AG08396 (cell line): ENCODE measurements at places on chromosomes 2 and 18.
A peak's percentile ranks its signal among the peaks of the same experiment; 100 is the strongest.

GRCh38 chr2:100008956-100009355 is 133.4 kb downstream of the AFF3 start:
- DNase-seq: peak; percentile 20

DNA sequence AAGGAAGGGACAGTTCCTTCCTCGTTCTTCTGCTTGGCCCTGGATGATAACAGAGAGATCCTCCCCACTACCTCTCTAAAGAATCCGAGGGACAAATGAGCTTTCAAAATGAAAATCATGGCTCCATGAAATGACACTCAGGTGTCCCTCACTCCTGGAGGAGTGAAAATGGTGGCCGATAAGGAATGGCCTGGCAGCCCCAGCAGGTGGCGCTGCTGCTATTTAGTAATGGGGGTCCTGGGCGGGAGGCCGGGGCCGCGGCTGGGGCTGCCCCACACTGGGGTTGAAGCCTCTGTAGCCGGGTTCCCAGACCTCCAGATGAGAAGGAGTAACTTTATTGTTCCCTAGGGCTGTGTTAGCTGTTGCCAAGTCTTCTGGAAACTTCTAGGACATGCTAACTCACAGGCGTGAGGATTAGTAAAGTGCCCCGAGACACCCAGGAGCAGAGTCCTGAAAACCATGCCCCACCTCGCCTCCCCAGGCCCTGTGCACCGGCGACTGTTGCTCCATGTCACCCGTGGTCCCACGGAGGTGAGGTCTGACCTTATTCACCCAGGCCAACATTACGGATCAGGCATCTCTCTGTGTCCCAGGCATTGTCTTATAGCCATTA is 138.0 kb downstream of the CTIF start:
- peak; percentile 67 for DNase-seq

GRCh38 chr2:100178085-100178788 is 35.8 kb upstream of the AFF3 start:
- DNase-seq: no peak

- DNase-seq: peak; percentile 29
Observed at GRCh38 chr2:112465382-112465781, 16.6 kb upstream of the TTL start.

DNA sequence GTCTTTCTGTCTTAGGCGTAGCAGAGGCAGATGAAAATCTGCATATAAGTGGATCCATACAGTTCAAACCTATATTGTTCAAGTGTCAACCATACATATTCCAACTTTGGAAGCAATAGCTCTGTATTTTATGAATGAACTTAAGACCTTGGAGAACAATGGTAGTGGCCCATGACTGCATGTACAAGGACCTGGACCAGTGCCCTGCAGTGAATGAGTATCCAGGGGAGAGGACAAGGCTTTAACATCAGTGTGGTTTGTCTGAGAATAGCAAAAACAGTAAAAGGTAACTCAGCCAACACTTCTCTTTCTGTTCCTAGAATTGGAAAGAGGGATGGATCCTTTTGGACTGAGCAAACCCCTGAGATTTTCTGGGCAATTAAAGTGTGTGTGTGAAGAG is 230.8 kb upstream of the LINC00305 start:
- DNase-seq: no peak

- DNase-seq: no peak
Observed at GRCh38 chr2:38498045-38498481, 104.7 kb downstream of the HNRNPLL start.

DNA sequence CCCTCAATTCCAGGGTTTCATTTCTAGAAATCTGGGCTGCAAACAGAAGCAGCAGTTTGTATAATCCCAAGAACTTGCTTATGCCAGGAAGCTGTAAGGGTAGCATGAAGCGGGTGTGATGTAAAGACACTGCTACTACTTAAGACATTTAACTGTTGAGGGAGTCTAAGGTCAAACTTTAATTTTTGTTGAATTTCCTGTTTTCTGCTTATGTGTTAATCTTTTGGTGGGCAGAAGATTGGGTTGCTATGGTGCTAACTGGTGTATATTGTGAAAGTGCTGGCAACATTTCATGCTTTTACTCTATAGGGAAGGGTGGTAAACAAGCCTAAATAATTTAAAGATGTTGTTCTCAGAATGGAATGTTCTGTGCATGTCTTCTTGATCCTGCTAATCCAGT is 2.7 kb downstream of the NCOA1 start:
- no peak for DNase-seq

GRCh38 chr2:21480162-21480561 is 356.4 kb downstream of the TDRD15 start:
- DNase-seq: no peak

DNA sequence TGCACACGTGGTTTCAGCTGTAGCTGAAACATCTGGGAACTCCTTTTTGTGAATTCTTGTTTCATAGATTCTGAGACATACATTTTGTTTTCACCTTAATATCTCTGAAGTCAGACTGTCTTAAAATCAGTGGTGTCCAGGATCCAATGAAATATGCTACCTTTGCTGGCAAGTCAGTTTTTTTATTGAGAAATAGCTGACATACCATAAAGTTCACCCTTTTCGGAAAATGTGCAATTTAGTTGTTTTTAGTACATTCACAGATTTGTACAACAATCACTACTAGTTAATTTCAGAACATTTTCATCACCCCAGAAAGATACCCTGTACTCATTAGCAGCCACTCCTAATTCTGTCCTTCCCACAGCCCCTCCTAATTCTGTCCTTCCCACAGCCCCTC is 243.7 kb downstream of the GLI2 start:
- DNase-seq: no peak

DNA sequence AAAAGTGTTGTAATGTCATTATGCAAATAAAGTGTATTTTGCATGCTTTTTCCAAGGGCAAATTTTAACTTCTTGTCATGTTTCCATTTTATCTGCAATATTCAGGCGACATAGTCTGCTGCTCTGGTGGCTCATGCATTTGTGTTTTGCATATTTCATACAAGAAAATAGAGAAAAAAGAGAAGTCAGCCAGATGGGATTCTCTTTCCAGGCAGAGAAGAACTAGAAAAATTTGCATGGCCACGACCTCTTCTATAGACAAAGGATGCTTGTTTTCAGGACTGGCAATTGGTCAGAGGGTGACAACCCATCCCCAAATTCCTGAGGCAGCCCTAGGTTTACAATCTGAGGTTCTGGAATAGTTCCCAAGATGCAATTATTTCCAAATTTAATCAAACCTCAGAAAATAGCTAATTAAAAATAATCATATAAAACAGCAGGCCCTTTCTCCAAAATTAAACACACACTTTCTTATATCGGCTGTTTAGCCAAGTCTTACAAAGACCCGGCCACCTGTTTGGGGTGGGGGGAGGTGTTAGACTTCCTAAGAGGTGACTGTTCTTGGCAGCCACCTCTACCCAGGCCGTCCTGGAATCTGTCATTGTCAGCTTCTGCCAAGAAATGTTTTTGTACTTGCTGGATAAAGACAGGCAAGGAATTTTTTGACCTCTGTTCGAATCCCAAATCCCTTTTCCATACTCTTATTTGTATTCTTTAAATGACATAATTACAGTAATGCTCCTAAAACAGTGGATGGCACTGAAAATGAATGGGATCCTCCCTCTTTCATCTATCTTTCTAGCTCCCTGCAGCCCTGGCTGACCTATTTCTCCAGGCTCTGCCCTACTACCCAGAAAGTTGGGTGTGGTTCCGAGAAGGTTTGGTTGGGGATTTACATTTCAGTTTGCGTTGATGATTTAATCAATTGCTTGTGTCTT is 20.8 kb upstream of the SOS1 start:
- no peak for DNase-seq

GRCh38 chr2:60980071-60980815 is 37.3 kb upstream of the PEX13 start:
- no peak for DNase-seq

GRCh38 chr18:70907673-70908072 is 618.8 kb downstream of the SOCS6 start:
- DNase-seq: no peak

DNA sequence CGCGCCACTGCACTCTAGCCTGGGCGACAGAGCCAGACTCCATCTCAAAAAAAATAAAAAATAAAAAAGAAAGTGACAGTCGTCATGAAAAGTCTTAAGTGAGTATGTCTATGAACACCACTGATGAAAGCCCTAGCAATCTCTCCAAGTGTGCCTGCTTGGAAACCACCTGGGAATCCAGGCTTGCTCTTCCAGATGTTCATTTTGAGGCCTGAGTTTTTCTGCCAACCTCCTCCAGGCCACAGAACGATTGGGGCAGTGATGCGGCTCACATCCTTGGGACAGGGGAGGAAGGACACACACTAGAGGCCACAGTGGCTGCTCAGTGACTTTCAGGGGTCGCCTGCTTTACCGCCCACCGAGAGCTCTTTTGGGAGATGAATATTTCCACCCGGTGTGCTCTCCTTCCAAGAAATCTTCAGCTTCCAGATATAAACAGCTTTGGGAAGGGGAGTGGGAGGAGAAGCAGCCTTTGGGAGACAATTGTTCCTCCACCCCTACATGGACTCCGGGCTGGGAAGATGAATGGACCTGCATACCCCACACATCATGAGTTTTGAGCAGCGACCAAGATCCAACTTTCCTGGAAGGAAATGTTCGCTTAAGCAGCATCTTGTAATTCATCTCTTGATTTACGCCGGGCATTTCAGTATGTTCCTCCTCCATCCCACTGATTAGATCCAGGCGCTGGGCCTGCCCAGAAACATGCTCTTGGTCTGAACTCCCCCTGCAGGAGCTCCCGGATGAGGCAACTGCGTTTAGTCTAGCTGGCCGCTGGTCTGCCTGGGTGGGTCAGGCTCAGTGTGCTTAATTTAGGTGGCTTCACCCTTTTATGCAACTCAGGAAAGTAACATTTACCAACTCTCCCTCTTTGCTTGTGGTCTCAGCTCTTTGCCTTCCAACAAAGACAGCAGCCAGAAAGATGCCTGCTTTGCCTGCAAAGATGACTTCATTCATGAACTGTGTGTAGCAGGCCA is 6.2 kb upstream of the ARMC9 start:
- DNase-seq: peak; percentile 84

GRCh38 chr2:237575869-237576862 is 9.8 kb downstream of the PRLH start:
- DNase-seq: no peak

- no peak for DNase-seq
Observed at GRCh38 chr18:26804519-26804918, 61.0 kb downstream of the AQP4 start.

DNA sequence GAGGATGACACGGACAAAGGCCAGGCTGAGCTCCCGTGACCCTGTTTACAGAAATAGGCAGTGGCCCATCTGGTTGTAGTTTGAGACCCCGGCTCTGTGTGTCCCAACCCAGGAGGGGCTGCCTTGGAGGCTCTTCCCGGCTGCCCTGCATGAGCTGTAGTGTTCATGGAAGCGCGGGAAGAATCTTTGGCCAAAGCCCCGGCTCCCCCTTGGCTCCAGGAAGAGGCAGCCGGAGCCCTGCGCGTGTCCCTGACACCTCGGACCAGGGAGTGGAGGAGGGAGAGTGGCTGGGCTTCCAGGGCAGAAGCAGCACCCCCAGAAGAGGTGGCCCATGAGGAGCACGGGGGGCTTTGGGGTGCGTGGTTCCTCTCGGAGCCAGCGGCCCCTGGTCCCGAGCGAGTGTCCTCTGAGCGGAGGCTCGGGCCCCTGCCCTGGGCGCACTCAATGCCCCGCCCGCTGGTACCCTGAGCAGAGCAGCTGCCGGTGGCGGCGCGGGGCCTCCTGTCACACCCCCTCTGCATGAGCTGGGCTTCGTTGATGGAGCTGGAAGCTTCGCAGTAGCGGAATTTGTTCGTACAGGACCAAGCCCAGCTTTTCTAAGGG is 21.7 kb downstream of the GPR35 start:
- peak; percentile 6 for DNase-seq

DNA sequence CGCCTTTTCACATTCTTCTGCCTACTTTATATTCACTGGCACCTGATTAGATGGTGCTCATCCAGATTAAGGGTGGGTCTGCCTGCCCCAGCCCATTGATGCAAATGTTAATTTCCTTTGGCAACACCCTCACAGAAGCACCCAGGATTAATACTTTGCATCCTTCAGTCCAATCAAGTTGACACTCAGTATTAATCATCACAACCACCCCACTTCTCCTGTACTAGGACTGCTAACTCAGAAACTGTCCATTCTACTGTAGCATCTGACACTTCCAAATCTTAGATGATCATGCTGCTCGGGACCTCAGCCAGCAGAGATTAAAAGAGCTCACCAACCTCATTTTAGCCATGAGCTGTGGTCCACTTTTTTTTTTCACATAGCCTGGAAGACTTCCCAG is 268.5 kb downstream of the SATB2 start:
- DNase-seq: no peak

DNA sequence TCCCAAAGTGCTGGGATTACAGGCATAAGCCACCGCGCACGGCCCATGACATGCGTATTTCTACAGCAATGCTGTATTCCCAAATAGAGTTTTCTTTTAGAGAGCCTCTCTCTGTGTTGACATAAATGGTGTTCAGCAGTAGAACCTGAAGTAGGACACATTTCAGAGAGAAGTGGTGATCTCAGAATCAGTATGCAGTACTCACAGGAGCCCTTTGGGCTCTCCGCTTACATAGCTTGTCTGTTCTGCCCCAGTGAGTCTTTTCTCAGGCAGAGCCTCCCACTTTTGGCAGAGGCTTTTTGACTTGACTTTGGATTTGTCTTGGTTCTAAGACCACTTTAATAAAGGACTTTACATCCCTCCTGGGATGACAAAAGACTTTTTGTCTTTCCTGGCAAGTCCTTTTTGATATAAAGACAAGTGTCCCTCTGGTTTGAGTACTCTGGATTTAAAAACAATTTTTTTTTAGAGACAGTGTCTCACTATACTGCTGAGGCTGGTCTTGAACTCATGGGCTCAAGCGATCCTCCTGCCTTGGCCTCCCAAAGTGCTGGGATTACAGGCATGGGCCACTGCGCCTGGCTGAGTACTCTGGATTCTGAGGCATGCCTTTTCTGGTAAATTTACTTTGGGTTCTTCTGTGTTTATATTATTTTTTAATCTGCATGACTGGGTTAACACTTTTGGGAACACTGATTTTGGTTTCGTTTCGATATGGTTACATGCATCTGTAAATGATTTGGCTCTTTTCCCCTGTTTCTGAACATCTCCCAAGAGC is 113.3 kb downstream of the SMAD2 start:
- DNase-seq: no peak

- no peak for DNase-seq
Observed at GRCh38 chr2:238997684-238998083, 149.8 kb downstream of the TWIST2 start.

DNA sequence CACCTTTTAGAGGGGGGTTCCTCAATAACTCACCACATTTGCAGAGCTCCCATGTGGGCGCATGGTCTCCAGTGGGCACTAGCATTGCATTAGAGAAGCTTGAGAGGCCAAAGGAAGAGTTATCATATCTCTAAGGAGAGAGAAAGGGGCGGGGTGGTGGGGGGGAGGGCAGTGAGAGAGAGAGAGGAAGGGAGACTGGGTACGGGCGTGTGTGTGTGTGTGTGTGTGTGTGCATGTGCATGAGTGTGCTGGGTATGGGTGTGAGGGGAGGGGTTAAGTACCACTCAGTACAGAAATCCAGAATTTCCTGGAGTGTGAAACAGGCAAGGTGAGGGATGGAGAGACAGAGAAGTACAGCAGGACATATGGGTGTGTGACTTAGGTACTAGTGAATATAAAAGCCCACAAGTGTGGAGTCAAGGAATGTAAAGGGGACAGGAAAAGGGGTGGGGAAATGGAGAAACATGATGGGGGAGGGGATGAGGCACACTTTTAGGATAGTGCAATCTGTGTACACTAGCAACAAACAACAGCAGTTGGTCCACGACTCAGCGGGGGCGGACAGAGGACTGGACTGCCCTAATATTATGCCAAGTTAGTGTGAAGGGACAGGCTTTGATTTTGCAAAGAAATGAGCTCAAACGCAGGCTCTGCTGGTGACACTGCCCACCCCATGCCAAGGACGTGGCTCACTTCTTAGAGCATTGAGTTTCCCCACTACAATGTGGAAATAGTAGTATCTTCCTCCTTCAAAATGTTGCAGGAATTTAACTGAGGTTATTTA is 91.3 kb downstream of the SPRED2 start:
- DNase-seq: no peak
